ENCODE measurements at places on chromosomes 11 and 22.

DNA sequence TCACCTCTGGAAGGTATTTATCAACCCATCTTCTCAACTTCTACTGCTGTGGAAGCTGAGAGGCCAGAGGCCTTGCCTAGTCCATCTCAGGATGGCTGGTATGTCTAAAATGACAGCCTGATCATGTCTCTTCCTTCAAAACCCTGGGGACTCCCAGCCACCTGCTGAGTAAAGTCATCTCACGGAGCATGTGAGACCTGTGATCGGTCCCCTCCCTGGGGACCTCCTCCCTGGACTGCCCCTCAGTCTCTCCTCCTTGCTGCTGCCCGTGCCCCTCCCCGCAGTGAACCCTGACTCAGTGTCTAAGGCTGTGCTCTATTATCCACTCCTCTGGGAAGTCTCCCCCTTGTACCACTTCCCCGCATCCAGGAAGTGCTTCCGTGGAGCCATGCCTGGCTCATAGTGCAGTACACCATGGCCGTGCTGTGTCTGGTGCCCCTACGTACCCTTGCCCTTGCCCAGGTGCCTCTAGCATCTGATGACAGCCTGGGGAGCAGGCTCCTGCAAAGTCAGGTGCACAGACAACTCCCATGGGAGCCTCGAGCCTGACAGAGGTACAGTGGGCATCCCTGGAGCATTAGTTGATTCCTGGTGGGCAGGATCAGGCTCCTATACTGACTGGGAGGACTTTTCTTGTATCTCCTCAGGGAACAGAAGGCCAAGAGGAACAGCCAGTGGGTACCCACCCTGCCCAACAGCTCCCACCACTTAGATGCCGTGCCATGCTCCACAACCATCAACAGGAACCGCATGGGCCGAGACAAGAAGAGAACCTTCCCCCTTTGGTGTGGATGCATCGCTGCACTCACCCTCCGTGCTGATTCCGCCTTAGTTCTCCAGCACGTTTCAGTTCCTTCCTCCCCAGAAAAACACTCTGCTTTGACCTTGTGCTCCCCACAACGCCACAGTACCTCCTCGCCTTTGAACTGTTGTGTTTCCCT is 13.8 kb downstream of the SMARCB1 start:
- DNase-seq, result no peak

- DNase-seq, result no peak
These were observed 39.3 kb downstream of the CCDC81 start for GRCh38 chr11:86414032-86414431.

DNA sequence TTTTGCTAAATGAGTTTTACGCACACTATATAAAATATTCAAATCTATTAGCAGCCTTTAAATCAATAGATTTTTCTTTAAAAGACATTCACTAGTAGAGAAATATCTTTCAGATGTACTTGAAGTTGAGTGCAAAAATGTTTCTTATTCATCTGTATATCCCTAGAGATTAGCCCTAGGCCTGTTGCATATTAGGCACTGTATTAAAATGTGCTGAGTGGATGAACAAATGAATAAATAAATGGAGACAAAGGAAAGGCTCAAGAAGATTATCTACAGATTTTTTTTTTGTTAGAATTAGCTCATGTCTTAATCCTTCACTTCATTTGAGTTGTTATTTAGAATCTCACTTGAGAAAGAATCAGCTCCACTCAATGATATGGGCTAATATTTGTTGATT is 12.0 kb upstream of the MMP13 start:
- DNase-seq, result no peak

DNA sequence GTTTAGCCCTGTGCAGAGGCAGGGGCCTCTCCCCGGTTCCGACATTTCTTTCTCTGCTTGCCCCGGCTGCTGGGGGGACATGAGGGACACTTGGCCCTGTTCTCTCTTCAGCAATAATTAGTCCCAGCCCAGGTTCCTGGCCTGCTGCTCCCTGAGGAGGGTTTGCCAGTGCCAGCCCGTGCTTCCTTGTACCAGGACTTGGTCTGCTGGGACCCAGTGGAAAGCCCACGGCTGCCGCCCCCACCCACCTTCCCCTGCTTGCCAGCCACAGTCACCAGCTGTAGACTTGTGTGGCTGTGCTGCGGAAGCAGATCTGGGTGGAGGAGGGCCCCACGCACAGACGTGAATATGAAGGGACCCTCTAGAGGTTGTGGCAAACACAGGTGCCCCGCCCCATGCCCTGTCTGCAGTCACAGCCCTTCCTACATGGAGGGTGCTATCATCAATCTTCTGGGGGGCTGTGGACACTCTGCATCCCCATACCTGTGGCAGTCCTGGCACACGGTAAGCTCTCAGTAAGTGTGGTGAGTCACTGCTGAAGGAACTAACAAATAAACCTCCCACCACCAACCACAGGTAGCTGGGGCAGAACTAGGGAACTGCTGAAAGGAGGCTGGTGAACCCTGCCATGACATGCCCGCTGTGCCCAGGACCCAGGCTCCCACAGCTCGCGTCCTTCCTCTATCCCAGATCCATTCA is 949 bp downstream of the TP53AIP1 start:
- no peak for DNase-seq

DNA sequence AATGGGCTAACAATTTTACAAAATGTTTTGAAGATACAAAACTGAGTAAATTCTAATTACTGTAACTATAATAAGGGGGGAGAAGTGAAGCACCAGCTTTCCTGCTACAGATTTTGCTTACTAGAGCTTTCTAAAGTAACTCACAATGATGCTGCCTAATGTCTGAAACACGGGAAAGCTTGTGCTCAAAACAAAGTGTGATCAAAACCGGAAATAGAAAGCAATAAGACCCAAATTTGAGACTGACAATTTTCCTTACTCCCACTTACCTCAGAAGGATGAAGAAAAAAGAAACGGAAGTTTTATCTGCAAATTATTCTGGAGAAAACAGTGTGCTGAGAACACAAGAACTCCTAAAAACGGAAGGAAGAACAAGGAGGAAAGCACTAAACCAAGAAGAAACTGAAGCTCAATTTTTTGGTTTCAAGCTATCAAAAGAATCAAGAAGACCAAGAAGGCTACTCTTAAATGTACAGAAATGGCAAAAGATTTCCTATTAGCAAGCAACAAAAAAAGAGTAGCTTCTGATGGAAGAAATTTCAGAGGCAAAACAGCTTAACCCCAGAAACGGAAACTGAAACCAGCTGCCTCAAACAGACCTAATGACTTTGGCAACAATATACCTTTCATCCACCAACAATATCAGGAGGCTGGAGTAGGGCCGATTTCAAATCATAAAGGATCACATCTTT is 33.4 kb downstream of the AMBRA1 start:
- DNase-seq, result peak; percentile 41

DNA sequence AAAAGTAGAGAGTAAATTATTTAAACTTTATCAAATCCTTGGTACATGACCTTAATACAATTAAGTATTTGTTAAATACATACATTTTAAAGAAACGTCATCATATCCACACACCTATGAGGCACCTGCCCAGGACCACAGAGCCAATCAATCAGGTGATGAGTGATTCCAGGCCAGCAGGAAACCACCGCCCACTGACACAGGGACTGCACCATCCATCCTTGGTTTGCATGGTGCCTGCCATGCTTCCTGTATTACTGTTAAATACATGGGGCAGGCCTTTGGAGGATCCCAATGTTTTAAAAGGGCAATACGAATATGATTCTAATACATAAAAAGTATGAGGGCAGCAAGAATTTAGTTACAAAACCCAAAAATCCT is 7.0 kb upstream of the TBC1D10A start:
- no peak for DNase-seq

- DNase-seq, result peak; percentile 6
These were observed 77.8 kb upstream of the CADM1 start for GRCh38 chr11:115581871-115582639.

DNA sequence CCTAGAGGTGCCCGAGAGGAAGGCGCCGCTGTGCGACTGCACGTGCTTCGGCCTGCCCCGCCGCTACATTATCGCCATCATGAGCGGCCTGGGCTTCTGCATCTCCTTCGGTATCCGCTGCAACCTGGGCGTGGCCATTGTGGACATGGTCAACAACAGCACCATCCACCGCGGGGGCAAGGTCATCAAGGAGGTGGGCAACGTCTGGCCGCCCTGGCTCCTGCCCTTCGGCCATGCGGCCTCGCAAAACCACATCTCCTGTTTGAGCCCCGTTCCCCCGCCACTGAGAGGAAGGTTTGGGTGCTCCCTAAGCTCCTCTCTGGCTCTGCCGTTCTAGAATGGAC is 3.4 kb downstream of the SLC17A6 start:
- no peak for DNase-seq

- DNase-seq, result peak; percentile 68
These were observed 364.0 kb downstream of the CASP12 start for GRCh38 chr11:104534278-104534677.

DNA sequence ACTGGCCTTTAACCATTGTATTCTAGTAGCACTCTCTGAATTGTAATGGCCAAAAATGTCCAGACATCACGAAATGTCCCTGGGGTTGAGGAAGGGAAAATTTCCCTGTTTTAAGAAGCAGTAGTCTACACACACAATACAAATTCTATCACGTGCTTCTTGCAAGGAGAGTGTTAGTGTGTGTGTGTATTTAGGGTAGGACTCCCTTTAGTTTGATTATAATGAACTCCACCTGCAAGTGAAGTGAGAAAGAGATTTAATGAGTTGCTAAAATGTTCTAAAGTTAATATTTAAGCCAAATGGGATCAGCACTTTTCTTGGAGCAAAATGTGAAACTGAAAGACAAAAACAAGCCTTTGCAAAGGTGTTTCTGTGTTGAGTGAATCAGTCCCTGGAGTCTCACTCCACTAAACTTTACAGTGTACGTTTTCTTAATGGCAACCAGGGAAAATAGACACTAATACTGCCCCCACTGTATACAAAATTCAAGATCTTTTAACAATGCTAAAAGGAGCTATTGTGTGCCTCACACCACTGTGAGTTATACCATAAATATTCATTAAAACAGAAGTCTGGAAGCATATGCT is 590.3 kb upstream of the TENM4 start:
- DNase-seq, result no peak

GRCh38 chr11:3723014-3723708 is 52.0 kb upstream of the CHRNA10 start:
- peak; percentile 95 for DNase-seq

DNA sequence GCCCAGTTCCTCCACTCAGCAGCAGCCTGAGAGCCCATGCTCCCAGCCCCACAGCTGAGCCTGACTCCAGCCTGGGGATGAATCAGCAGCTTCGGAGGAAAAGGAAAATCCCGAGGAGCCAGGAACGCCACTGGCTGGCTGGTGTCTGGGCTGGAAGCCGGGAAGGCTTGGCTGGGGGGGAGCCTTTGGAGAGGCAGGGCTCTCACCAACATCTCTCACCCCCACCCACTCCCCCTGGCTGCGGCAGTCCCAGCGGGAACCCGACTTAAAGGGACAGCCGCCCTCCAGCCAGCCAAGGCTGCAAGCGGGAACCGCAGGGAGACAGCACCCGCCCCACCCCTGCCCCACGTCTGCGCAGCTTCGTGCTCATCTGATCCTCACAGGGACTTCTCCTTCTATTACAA is 28.4 kb downstream of the KIAA0930 start:
- DNase-seq, result peak; percentile 93

DNA sequence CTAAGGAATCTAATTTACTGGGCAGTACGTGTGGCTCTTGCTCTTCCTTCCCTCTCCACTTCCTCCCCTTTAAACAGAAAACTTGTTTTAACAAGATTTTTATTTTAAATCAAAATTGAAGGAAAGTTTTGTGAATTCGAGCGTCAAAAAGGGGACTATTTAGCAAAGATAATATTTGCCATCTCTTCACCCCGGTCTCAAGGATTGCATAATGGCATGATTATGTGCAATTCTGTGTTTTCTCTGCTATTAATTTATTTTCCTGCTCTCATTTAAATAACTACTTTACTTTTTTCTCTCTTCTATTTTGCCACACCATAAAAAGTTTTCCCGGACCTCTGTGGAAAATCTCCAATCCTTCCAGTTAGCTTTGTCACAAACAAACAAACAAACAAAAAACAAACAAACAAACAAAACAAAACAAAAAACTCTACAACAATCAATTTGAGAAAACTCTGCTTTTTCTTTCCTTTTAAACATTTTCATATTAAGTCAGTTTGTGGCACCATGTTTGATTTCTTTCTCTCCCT is 10.2 kb upstream of the PAX6 start:
- DNase-seq, result no peak

GRCh38 chr11:85918910-85919794 is 64.0 kb downstream of the CCDC83 start:
- DNase-seq, result peak; percentile 9

DNA sequence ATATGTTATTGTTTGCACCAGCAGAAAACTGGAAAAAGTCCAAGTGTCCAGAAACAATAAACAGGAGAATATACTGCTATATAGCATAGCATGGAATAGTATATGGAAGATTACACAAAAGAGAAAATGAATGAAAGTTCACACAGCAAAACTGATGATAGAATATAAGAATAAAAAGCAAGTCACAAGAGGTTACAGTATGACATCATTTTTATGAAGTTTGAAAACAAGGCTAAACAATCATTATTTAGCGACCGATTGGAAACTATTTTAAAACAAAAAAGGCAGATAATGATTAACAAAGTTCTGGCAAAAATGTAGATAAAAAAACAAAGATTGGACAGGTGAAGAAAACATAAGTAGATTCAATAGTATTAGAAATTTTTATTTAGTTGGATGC is 47.1 kb downstream of the SOX6 start:
- no peak for DNase-seq

GRCh38 chr11:59689015-59689414 is 20.2 kb upstream of the PATL1 start:
- no peak for DNase-seq

GRCh38 chr11:61976420-61976800 is 9.0 kb upstream of the FTH1 start:
- DNase-seq, result no peak
